ENCODE measurements at places on chromosomes 6 and 20. TPM values are rescaled to one million over a fixed set of nuclear protein-coding genes. Genes with fewer than 3 reads are reported as not detected.

- no peak for DNase-seq
Observed at GRCh38 chr6:156598855-156599180, 178.4 kb upstream of the ARID1B start.

GRCh38 chr6:81614292-81614691 is 138.2 kb downstream of the TENT5A start:
- no peak for DNase-seq

Gene BIRC7
- total RNA-seq = not detected

DNA sequence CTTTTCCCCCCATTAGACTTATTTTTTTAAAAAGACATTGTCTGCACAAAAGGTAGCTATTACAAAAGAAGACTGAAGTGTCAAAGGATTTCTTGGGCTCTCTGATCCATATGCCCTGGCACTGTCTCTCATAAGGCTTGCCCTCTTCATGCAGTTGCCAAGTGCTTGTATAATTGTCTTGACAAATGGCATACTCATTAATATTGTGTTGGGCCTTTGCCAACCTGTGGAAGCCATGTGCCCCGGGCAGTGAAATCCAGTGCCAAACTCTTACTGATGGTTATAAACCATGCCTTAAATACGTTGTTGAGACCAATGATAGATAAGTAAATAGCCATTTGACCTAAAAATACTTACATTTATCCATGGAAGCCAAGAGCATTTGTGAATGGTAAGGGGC is 98.1 kb downstream of the FARS2 start:
- DNase-seq = no peak

Gene GABRR1
- not detected for total RNA-seq

Gene C20orf141
- not detected for total RNA-seq

DNA sequence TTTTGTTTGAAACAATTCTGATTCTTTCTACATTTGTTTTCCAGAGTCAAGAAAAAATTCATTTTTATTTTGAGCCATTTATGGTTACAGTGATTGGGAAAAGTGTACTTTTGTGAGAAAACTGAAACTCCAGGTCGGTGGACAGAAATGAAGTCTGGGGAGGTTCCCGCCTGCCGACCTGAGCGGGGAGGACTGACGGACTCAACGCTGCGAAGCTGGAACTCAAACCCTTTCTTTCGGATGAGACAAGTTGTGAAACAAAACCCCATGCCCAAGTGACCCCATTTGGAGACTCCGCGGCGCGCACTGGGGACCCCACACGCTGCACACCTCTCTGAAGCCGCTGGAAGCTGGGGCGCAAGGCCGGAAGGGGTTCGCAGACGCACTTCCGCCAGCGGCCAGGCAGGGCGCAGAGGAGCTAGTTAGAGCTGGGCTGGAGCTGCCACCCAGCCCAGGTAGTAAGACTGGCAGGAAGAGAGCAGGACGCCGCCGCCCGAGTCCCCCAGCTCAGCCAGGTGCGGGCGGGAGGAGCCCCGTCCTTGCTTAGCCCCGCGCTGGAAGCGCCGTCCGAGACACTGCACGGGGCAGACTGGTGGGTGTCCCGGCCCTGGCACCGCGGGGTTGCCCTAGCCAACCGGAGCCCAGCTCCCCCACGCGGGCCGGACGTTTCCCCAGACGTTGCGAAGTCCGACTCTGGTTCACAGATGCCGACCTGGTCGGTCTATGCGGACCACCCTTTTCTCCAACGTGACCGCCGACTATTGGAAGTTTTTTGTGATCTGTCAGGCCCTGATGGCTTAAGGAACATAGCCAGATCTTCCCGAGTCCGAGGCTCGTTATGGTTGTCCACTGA is 19.8 kb upstream of the ZSCAN16 start:
- peak; percentile 62 for DNase-seq

- DNase-seq = no peak
Observed at GRCh38 chr6:166318649-166319600, 10.7 kb upstream of the PRR18 start.

GRCh38 chr6:159819098-159819497 is 19.0 kb downstream of the PNLDC1 start:
- no peak for DNase-seq

DNA sequence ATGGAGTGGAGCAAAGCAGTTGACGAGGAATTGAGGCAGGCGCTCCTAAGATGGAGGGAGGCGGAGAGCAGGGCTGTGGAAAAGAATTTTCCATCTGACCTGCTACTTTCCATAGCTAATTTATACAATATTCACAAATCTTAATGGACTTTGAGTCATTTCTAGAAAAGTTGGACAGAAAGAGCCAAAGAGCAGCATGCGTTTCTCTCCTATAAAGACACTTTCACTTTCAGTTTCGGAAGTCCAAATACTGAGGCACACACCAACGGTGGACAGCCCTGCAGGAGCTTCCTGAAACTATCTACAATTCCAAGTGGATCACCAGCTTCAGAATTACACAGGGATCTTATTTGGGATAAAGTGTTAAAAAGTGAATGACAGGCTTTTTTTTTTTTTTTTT is 43.5 kb downstream of the PANK2 start:
- no peak for DNase-seq

DNA sequence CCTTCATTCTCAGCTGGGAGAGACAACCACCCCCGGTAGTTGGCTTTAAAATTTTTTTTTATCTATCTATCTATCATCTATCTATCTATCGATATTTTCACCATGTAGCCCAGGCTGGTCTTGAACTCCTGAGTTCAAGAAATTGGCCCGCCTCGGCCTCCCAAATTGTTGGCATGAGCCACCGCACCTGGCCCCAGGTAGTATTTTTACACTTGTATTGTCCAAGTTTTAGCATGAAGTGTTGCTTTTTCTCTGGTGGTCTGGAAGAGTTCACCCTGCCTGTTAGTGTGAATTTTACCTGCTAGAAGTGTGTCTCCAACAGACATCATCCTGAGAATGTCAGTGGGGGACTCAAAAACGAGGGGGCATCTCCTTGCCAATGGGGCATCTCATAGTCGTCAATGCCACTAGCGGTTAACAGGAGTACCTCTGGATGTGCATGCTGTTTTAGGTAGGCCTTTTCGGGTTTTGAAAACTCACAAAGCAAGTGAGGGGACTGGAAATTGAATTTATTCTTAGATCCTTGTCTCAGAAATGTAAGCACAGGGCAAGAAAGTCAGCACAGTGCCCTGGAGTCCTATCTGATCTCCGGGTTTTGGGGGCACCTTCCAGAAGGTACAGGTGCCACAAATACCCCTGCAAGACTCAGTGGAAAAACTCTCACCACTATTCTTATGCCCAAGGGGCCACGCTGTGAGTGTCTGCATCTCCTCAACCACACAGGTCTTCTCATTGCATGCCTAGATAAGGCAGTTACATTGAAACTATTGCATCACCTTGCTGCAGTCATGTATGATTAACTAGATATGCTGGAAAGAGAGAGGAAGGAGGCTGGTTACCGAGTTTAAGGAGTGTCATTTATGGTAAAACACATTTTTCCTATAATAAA is 37.1 kb downstream of the TNFAIP3 start:
- no peak for DNase-seq

- no peak for DNase-seq
Observed at GRCh38 chr6:27814665-27815424, 97.4 kb downstream of the OR2B2 start.

DNA sequence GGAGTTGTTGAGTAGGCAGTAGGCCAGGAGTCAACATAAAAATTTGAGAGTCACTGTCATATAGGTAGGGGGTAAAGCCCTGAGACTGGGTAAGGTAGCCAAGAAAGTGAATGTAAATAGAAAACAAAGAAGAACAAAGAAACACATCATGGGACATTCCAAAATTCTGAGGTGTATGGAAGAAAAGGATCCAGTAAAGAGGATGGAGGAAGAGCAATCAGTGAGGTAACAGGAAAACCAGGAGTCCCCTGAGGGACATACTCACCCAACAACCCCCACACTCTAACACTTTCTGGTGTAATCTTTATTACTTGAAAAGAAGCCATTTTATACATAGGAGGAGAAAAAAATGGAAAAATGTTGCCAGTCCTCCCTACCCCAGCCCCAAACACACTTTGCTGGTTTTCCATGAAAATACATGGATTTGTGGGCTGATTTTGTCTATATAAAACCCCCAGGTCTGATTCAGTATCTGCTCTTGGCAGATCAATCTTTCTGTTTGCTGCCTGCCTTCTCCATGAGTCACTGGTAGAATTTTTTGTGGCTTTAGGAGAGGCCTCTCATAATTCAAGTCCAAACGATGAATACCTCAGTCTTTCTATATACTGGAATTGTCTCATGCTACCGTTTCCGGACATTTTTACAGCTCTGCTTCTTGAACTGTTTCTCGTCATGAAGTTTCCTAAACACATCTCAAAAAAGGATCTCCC is 271.4 kb upstream of the MAN1A1 start:
- no peak for DNase-seq

GRCh38 chr6:135114355-135115145 is 59.9 kb upstream of the HBS1L start:
- no peak for DNase-seq

Gene GJA10
- not detected for total RNA-seq

- no peak for DNase-seq
Observed at GRCh38 chr6:163405412-163406309, 8.9 kb upstream of the QKI start.

DNA sequence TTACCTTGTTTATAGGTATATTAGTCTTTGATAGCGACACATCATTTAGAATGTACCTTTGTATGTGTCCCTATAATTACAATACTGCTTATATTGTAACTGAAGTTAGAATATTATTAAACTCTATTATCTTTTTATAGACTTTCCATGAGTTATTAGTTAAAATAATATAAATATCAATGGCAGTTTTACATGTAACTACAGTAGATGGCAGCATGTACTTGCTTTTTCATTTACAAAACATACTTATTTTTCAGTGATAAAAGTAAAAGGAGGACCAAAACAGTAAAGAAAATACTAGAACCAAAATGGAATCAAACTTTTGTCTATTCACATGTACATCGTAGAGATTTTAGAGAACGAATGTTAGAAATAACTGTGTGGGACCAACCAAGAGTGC is 364.3 kb downstream of the RIMS1 start:
- DNase-seq = no peak

Gene NHSL1
- total RNA-seq = 21.3 TPM

Gene MUC22
- total RNA-seq = not detected

Gene CAGE1
- total RNA-seq = not detected

All from dorsolateral prefrontal cortex (tissue), 122 donors.